Fibroblast of skin of scalp (primary cell): ENCODE measurements at places on chromosomes 11 and 22.

GRCh38 chr11:128506999-128507611 lies 80.3 kb downstream of the ETS1 start:
- DNase-seq = peak; percentile 97

- DNase-seq = no peak
Observed at GRCh38 chr11:131817687-131818188, 447.3 kb downstream of the NTM start.

DNA sequence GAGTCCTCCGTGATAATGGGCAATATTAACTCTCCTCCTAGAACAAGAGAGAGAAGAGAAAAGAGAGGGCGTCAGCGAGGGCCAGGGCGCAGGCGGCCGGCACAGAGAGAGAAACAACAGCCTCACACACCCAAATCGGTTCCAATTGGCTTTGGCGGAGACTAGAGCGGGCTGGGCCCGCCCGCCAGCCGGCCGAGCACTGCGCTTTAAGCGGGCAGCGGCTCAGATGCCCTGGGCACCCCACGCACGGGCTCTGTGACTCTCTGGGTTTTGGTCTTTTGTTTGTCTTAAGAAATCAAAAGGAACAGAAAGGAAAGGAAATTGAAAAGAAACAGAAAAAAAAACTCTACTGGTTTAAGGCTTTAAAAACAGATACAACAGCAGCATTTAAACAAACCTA lies 17.0 kb downstream of the SLC22A12 start:
- DNase-seq = peak; percentile 16

DNA sequence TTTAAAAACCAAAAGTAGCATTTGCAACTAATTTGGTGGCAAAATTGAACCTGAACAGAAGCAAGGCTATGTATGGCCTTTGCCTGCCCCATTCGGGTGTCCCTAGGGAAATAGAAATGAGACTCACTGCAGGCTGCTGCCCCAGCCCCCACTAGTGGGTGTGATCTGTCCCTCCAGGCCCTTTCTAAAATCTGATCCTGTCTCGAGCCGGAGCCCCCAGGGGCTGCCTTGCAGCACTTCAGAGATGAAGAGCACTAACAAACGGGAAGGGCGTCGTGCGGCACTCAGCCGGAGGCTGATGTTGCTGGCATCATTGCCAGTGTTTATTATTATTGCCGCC lies 43.2 kb downstream of the CD82 start:
- DNase-seq = no peak

GRCh38 chr11:47215366-47215910 lies 664 bp downstream of the DDB2 start:
- no peak for DNase-seq

GRCh38 chr22:17198170-17199002 lies 20.8 kb downstream of the ADA2 start:
- no peak for DNase-seq

- no peak for DNase-seq
Observed at GRCh38 chr11:69209421-69210309, 53.9 kb downstream of the SMIM38 start.

- DNase-seq = no peak
Observed at GRCh38 chr11:123537726-123538125, 107.7 kb downstream of the GRAMD1B start.

GRCh38 chr22:18071968-18072310 lies 5.9 kb upstream of the PEX26 start:
- DNase-seq = no peak

- DNase-seq = peak; percentile 73
Observed at GRCh38 chr11:132024587-132025295, 654.3 kb downstream of the NTM start.

DNA sequence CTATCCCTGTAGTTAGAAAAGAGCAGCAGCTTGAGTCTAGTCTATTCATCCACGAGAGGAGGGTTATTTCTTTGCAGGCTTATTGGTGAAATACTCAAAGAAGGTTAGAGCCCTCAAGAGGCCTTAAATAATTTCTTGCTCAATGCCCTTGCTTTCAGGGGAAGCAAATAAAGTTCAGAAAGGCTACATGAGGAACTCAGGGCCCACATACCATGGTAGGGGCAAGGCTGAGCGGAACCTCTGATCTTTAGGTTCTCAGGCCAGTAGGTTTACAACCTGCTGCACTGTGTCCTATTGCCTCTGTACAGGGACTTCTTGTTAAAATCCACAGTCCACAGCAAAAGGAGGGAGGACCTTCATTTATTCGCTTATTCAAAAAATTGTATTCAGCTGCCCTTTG lies 101.7 kb downstream of the ADAMTS15 start:
- no peak for DNase-seq

GRCh38 chr11:70092959-70093715 lies 15.0 kb downstream of the ANO1 start:
- DNase-seq = no peak

GRCh38 chr11:83785942-83786341 lies 499.8 kb upstream of the CCDC90B start:
- no peak for DNase-seq

DNA sequence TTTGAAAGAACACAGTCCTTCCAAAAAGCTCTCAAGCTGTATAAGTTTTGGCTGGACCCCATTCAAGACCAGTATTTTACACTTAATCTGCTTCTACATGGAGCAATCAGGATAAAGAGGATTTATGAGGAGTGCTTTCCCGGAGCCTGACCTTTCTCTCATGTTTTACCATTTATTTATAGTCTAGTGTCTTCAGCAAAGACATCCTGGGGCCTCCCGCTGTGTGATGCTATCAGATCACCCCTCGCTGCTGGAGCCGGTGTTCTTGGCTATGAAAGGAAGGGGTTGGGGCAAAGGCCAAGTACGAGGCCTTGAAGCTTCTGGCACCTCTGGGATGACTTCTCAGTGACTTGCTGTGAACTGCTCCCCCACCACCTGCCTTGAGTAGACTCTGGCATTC lies 189.6 kb downstream of the ADAMTS15 start:
- DNase-seq = no peak

- DNase-seq = no peak
Observed at GRCh38 chr11:14676068-14676467, 32.5 kb downstream of the PDE3B start.

DNA sequence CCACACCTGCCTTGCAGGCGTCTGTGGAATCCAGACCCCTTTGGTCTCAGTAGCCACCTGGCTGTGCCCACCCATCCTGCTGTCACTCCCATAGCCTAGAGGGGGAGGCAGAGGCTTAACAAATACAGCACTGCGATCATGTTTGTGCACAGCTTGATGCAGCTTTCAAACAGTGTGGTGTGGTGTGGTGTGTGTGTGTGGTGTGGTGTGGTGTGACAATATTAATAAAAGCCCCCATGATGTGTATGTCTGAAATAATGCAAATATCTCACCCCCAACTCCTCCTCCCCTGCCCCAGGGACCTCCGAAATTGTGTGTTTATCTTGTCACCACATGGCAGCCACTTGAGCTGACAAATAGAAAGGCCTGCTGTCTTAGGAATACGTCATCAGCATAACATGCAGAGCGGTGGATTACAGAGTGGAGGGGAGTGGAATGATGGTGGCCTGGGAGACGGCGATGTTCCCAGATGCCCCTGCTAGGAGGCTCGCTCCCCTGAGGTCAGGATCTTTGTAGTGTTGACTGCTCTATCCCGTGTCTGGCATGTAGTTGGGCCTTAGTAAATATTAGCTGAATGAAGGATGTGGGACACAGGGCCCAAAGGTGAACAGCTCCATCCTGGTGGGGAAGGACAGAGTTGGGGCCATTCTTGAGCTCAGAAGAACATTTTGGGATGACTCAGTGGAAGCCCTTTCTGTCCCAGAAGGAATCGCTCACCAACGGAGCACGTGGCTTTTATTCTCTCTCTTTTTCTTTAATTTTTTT lies 2.8 kb downstream of the PDXP start:
- peak; percentile 91 for DNase-seq

GRCh38 chr22:42811459-42811858 lies 45.6 kb downstream of the ARFGAP3 start:
- no peak for DNase-seq

DNA sequence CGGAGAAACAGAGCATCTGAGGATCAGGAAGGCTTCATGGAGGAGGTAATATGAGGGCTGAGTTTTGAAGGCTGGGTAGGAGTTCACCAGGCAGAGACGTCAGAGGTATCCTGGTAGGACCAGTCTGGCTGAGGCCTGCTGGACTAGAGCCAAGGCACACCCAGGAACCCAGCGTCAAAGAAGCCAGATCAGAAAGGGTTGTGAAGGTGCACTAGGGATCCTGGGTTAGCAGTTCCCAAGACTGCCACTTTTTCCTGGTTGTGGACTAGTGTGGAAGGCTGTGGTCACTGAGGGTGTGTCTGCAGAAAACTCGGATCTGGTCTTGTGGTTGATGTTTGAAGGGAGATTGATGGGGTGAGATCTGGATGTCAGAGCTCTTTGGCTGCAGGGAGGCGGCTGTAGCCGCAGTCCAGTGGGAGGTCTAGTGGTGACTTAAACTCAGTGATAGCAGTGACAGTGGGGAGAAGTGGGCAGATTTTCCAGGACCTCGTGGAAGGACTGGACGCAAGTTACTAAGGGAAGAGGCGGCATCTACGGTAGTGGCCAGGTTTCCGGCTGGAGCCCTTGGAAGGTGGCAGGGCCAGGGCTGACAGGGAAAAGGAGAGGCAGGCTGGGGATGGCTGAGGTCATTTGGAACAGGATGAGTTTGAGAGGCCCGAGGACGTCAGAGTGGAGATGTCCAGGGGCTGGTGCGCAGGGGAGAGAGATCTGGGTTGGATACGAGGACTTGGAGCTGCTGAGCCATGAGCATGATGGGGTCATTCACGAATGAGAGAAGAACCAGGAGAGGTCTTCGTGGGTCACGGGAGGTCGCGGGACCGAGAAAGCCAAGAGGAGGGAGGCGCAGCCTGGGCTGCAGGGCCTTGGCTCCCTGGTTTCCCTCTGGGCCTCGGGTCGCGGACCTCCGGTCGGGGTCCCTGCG lies 10.9 kb downstream of the RELA start:
- no peak for DNase-seq
